Stimulated activated CD8-positive, alpha-beta memory T cell treated with anti-CD3 and anti-CD28 coated beads, Interleukin-4, amount 100 ng/mL, for 4 hours (primary cell): ENCODE measurements at places on chromosomes 3 and 15.

DNA sequence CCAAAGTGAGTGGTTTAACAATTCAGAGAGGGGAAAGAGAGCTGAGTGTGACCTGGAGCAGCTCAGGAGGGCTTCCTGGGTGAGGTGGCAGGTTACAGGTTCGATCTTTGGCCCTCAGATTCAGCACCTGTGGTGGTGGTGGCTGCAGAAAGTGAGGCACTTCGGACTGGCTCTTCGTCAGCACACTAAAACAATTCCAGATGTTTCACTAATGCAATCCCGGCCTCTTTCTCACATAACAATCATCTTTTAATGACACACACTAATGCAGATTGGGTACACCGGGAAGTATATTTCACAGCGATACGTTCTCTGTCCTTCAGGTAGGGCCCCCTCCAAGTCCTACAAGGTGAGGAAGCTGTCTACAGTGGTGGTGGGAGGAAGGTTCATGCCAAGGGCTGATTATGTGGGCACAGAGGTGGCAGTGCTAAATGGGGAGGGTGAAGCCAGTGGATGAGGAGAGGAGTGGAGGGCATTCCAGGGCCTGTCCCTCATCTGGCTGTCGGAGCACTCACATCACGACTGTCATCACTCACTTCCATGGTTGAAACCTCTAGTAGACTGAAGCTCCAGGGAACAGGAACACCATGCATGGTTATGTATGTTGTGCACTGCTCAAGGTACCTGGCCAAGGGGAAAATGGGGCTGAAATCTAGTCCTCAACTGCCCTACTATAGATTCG lies 171.1 kb downstream of the RAB11A start:
- DNase-seq = no peak

DNA sequence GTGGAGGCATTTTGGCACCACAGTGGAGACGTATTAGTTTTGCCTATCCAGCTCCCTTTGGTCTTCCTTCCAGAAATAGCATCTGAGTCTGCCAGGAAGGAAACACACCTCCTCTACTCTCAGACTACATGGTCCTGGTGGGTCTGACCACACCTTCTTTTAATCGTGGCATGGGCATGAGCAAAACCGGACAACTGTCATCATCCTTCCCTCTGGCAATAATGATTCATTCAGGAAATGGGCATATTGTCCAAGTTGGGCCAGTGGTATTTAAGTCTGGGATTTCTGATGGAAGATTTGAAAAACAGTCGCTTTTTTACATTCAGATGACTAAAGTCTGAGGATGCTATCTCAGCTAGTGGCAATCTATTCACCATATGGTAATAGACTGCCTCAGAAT lies 601.0 kb upstream of the ADAMTS9 start:
- DNase-seq = no peak

DNA sequence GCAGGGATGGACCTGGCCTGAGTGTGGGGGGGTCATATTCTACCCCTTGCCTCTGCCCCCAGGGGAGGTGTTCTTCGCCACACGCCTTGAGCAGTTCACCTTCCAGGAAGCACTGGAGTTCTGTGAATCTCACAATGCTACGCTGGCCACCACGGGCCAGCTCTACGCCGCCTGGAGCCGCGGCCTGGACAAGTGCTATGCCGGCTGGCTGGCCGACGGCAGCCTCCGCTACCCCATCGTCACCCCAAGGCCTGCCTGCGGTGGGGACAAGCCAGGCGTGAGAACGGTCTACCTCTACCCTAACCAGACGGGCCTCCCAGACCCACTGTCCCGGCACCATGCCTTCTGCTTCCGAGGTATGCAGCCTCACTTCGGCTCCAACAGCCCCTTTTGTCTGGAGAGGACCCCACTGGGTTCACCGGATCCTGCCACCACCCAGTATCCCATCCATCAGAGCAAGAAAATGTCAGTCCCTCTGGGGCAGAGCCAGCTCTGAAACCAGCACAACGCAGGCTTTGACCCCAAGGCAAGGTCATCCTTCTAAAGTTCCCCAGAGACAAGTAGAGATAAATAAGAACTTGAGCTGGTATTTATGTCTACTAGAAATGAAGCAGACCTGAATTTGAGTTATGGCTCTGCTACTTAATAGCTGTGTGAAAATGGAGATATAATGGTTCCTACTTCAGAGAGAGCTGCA lies 45.8 kb downstream of the HAPLN3 start:
- DNase-seq = no peak

GRCh38 chr15:65790694-65791334 lies 1.3 kb downstream of the DENND4A start:
- no peak for DNase-seq

DNA sequence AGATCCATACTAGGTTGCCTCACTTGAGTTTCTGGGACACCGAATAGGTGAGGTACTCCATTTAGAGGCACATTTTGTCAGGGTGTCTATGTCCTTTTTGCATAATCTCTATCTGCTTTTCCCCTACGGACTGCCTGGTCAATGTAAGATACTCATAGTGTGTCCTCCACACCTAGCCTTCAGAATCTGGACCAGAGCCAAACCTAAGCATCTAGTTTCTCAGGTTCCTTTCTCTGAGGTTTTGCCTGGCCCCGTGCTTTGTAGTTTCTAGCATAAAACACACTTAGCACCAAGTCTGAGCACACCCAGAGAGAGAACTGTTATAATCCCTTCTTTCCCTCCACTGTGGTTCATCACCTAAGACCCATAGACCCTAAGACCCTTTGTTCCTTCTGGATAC lies 105.9 kb upstream of the MLF1 start:
- DNase-seq = no peak

DNA sequence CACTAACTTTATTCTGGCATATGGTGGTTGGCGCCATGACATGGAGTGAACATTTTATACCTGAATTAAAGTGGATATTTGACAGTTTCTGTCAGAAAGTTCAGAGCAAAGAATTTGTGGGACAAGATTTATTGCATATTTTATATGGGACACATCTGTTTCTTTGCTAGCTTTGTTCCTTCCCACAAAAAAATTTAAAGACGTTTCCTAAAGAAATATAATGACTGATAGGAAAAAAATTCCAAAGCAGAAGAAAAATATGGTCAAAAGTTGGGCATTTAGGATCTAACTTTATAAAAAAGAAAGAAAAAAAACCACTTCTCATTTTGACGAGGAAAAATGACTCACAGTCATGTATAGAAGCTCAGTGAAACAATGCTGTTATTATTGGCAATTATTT lies 101.6 kb downstream of the GREM1 start:
- DNase-seq = no peak

GRCh38 chr3:147760941-147761340 lies 351.8 kb downstream of the ZIC1 start:
- no peak for DNase-seq

GRCh38 chr3:111745786-111746185 lies 113.3 kb upstream of the PHLDB2 start:
- no peak for DNase-seq

DNA sequence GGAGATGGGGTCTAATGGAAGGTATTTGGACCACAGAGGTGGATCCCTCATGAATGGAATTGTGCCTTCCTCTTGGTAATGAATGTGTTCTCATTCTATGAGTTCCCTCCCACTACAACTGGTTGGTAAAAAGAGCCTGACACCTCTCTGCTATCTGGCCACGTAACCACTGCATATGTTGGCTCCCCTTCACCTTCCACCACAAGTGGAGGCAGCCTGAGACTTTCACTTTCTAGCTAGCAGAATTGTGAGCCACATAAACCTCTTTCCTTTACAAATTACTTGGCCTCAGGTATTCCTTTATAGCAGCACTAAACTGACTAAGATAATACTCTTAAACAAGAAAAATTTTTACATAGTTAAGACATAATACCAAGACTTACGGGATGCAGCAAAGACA lies 155.3 kb downstream of the NR1I2 start:
- no peak for DNase-seq

DNA sequence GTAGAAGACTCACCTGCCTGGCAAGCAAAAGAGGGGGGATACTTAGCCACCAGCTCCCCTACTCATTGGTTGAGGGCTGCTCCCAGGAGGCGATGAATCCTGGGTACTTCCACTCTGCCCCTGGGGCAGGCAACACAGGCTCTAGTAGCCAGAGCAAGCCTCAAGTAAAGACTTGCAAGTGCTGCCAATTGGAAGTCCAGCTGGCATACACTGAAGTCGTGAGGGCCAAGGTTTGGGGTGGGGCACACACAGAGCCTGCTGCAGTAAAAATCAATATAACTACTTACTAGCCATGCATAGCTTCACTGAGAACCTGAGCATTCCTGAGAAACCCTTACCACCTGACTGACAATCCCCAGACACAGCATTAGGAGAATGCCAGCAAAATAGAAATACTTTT lies 123.0 kb upstream of the EIF1B start:
- DNase-seq = no peak

DNA sequence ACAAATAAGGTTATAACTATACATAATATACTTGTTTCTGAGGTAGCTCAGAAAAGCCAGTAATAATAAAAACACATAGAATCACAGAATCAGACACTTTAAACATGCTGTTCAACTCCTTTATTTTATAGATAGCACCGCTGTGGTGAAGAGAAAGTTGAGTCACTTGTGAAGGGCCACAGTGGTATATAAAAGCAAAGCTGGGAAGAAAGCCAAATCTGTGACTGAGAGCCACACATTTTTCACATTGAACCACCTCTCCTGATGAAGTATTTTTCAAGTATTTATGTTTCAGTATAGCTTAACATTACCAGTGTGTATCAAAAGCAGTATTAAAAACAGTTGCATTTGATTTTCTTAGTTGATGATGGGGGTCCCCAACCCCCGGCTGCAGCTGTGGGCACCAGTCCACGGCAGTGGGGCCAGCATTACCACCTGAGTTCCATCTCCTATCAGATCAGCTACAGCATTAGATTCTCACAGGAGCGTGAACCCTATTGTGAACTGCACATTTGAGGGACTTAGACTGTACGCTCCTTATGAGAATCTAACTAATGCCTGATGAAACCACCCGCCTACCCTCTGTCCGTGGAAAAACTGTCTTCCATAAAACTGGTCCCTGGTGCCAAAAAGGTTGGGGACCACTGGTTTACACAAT lies 46.2 kb downstream of the TBL1XR1 start:
- DNase-seq = no peak

DNA sequence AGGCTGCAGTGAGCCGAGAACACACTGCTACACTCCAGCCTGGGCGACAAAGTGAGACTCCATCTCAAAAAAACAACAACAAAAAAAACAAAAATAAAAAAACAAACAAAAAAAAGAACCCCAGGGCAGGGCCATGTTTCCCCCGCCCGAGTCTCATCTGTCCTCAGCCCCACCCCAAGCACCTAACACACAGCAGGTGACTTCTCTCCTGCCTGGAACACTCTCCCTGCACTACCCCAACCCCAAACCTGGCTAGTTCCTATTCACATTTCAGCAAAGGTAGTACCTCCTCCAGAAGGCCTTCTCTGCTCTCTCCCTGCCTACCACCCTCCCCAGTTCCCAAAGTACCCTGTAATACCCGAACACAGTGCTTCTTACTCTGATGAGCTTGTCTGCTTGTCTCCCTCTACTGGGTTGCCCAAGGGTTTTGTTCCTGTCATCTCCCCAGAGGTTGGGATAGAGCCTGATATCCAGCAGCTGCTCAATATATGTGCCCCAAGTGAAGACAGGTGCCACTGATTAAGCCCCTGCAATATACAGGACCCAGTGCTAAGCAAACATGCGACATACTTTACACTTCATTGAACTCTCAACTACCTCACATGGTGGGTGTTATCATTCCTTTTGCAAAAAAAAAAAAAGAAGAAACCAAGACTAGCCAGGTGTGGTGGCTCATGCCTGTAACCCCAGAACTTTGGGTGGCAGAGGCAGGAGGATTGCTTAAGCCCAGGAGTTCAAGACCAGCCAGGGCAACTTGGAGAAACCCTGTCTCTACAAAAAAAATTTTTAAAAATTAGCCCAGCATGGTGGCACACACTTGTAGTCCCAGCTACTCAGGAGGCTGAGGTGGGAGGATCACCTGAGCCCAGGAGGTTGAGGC lies 103.6 kb downstream of the DAPK2 start:
- DNase-seq = no peak

- DNase-seq = no peak
These were observed 89.7 kb upstream of the SLC4A7 start for GRCh38 chr3:27573780-27574437.

DNA sequence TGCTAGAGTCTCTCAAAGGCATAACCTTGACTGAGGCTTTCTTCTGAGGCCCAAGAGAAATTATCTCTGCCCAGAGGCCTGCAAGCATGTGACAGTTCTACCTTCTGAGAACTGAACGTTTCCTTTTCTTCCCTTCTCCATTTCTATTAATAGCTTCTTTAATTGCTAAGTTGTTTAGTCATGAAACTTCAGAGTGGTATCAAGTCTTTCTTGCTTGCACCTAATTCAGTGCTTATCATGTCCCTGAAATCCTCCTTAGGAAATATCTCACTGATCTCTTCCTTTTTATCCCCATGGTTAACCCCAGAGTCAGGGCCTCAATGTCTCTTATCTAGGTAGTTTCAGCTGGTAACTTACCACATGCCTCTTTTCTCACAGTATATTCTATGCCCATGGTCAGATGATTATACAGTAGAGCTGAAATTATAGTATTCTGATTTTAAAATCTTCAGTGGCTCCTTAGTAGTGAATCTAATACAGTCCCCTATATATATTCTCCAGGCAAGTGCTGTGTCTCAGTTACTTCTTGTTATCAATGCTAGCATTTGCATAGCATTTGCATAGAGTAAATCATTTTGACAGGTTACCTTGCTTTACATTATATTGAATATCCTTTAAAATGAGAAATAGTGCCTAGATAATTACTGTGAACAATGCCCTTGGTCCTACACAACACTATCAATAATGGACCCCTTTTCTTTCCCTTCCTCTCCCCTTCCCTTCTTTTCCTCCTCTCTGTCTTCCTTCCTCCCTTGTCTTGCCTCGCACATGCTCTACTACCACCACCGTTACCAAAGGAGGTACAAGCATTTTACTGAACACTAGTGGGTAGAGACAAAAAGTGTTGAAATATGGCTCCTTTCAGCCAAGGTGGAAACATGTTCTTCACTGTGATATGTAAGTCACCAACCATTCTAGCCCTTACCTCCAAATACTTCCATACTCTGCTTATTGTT lies 33.0 kb downstream of the KBTBD8 start:
- DNase-seq = no peak

DNA sequence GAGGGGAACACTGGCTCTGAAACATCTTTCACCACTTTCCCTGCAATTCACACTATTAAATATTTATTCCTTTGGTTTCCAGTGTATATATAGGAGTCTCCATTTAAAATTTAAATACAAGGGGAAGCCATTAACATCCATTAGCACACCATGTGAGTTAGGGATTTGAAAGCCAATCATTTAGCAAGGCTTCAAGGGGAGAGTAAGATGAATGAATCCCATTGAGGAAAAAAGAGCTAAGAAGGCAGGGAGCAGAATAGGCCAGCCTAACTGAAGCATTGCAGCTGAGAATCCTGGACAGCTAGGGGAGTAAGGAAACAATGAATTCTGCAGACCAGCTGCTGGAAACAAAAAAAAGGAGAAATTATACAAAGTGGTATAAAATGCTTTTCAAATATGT lies 426.1 kb downstream of the IL5RA start:
- DNase-seq = no peak

GRCh38 chr3:5305684-5305989 lies 118.1 kb downstream of the EDEM1 start:
- DNase-seq = no peak
